ENCODE measurements at places on chromosomes 5 and 9.

DNA sequence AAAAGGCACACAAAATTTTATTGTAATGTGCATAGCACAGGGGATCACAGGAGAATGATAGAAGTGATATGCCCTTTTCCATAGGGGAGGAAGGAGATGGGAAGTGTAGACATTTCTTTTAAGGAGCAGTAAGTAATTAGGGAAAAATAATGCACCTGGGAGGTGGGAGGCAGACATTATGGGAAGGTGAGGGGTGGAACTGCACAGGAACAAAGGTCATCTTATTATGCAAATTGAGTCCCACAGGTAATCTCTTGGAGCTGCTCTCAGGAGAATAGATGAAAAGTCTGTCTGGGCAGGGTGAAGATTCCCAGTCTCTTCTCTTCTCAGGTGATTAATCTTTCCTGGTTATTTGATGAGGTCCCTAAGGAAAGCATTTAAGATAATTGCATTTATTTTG, 331.5 kb downstream of the ENC1 start:
- no peak for DNase-seq

DNA sequence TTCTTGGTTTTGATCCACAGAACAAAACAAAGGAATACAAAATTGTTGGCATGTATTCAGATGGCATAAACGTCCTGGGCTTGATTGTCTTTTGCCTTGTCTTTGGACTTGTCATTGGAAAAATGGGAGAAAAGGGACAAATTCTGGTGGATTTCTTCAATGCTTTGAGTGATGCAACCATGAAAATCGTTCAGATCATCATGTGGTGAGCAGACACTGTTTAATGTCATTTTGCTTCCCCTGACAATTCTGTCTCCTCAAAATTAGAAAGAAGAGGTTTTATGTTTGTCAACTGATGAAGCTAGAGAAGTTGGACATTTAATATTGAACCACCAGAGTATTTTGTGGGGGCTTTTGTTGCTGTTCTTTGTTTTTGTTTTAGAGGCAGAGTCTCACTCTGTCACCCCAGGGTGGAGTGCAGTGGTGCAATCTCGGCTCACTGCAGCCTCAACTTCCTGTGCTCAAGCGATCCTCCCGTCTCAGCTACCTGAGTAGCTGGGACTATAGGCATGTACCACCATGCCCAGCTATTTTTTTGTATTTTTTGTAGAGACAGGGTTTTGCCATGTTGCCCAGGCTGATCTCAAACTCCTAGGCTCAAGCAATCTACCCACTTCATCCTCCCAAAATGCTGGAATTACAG, 82.0 kb downstream of the SLC1A1 start:
- no peak for DNase-seq

- DNase-seq: no peak
Measured at GRCh38 chr5:88669371-88670050, 213.5 kb downstream of the MEF2C start.

DNA sequence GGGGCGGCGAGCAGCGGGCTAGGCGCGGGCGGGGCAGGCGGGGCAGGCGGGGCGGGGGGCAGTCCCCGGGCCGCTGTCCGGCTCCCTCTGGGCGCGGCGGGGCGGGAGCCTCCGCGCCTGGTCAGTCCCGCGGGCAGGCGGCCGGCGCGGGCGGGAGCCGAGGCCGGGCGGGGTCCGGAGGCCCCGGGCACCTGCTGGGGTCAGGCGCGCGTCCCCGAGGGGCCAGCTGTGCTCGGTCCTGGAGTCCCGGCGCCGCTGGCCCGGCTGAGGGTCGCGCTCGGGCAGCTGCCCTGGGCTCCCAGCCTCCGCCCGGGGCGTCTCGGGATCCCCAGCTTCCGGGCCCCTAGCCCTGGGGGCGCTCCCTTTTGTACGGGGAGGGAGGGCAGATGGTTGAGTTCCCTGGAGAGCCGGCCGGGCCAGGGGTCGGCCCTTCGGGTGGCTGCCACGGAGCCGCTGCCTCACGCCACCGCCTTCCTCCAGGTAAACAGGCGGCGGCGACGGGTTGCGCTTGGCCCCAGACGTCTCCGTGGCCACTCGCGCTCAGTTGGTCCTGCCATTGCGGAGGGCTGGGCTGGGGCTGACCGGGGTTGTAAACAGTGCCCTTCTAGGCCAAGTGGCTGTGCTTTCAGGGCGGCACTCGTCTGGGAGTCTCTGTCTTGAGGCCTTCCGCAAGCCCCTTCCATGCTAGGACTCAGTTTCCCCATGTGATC, 473 bp downstream of the ZBTB34 start:
- DNase-seq: no peak

GRCh38 chr5:56039985-56040384, 45.2 kb upstream of the IL6ST start:
- no peak for DNase-seq
